ENCODE measurements at places on chromosomes 4 and X. TPM values are rescaled to one million over a fixed set of nuclear protein-coding genes. Genes with fewer than 3 reads are reported as not detected.

The SATL1 gene
- total RNA-seq = not detected

The SPANXA2 gene
- total RNA-seq = not detected

The XG gene
- total RNA-seq = not detected

DNA sequence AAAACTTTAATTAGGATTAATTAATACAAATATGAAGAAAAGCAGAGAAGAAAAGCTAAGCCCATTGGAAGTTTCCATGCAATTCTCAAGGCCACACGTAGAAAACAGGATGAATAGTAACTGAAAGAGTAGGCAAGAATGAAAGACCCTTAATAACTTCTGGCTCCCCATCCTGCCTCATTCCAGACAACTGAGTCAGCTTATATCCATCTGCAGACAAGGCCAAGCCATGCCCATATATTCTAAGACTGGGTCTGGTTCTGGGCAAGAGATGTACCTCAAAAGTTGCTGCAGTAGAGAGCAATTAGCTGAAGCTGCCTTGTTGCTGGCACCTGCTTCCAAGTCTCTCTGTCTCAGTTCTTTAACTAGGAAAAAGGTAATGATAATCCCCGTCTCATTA, 244.1 kb downstream of the GPC3 start:
- no peak for DNase-seq

GRCh38 chr4:80611678-80611979, 276.1 kb downstream of the CFAP299 start:
- DNase-seq = no peak

DNA sequence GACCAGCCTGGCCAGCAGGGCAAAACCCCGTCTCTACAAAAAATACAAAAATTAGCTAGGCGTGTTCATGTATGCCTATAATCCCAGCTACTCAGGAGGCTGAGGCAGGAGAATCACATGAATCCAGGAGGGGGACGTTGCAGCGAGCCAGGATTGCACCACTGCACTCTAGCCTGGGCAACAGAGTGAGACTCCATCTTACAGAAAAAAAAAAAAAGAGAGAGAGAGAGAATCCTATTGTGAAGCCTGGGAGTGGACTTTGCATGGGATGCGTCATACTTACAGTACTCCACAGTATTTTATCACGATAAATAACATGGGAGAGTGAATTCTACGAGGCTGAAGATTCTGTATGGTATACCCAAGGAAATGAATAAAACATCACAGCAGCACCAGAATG, 139.6 kb downstream of the AASDH start:
- no peak for DNase-seq

DNA sequence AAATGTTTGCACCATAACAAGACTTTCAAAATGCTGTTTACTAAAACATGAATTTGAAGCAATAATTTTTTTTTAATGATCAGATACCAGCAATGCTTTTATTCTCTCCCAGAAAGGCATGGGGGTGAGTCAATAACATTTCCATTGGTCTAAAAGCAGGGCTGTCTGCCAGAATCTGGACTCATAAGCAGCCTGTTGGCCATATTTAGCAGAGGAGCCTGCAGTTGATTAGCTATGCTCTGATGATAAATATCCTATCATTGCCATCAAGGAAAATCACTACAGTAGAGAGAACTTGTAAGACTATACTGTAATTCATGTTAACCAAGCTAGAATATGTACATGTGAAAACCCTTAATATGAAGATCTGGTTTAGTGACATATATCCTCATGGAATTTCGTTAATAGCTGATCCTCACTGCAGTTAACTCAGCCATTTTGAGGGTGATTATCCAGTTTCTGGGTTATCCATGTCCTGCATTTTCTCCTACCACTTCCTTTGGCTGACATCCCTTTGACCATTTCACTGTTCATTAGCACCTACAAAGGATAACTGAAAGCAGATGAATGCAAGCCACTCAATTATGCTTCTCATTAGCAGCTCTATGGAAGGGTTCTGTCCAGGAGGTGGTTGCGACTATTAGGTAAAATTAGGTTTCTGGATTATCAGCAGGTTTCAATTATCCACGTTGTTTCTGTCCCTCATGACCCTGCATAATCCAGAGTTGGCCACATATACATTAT, 72.9 kb upstream of the DIAPH2 start:
- DNase-seq = no peak

Data from K562 (cell line).